Activated naive CD4-positive, alpha-beta T cell treated with anti-CD3 and anti-CD28 coated beads, Interleukin-2, amount 10 ng/mL, durations not matched to agents 7 days and 5 days (primary cell): ENCODE measurements at places on chromosomes 5 and 9.
A peak's percentile ranks its signal among the peaks of the same experiment; 100 is the strongest.

- H3K4me1 ChIP-seq = no peaks in the 10 kb centered on the region
- no peaks in the 10 kb centered on the region for H3K36me3 ChIP-seq
- DNase-seq = no peak
- no peak overlapping the region for H3K27ac ChIP-seq
- peaks cover 16% of the 10 kb centered on the region for H3K27me3 ChIP-seq
- no peak overlapping the region for H3K4me3 ChIP-seq
These were observed 8.0 kb downstream of the DBH start for GRCh38 chr9:133643978-133644760.

GRCh38 chr5:74651710-74652109, 11.2 kb upstream of the ENC1 start:
- H3K27ac ChIP-seq = no peak overlapping the region
- peaks cover 10% of the 10 kb centered on the region for H3K27me3 ChIP-seq
- H3K4me1 ChIP-seq = no peaks in the 10 kb centered on the region
- no peak overlapping the region for H3K4me3 ChIP-seq

DNA sequence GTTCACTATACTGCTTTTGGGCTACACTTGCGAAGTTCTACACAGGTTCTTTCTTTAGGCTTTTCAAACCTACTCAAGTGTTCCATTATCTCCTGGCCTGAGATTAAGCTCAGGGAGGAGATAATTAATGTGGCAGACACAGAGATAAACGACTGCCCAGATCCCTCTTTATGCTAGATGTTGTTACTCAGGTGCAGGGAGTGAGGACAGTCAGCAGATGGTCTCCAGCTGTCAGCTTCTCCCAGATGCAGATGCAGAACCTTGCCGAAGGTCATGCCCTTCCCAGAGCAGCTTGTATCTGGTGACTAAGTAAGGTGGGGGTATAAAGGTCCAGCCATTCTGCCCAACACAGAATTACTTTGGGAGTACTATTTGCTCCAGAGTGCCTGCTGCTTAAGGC, 166.2 kb downstream of the ZNF462 start:
- no peak for DNase-seq
- H3K27me3 ChIP-seq = no peaks in the 10 kb centered on the region
- H3K36me3 ChIP-seq = no peaks in the 10 kb centered on the region
- peaks cover 15% of the 10 kb centered on the region for H3K4me1 ChIP-seq
- H3K27ac ChIP-seq = no peak overlapping the region

GRCh38 chr9:26175264-26175663, 497.0 kb upstream of the TUSC1 start:
- H3K4me1 ChIP-seq = no peaks in the 10 kb centered on the region
- no peak overlapping the region for H3K27ac ChIP-seq
- no peak overlapping the region for H3K4me3 ChIP-seq
- DNase-seq = no peak
- no peaks in the 10 kb centered on the region for H3K36me3 ChIP-seq

DNA sequence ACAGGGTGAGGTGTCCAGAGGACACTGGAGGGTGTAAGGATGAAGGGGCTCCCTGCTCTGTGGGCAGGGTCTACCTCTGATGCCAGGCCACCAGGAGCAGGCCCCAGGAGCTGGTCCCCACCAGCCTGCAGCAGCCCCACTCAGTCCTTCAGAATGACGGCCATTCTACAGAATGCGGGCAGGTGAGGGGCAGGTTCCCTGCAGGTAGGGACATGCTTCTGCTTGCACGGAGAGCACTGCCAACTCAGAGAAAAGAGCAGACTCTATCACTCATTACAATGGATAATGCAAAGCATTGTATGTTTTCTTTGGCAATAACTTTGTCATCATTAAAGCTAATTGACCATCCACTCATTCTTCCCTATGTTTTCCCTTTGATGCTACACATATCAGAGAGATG, 39.0 kb downstream of the DDX31 start:
- DNase-seq = no peak
- no peaks in the 10 kb centered on the region for H3K27me3 ChIP-seq
- H3K27ac ChIP-seq = no peak overlapping the region

DNA sequence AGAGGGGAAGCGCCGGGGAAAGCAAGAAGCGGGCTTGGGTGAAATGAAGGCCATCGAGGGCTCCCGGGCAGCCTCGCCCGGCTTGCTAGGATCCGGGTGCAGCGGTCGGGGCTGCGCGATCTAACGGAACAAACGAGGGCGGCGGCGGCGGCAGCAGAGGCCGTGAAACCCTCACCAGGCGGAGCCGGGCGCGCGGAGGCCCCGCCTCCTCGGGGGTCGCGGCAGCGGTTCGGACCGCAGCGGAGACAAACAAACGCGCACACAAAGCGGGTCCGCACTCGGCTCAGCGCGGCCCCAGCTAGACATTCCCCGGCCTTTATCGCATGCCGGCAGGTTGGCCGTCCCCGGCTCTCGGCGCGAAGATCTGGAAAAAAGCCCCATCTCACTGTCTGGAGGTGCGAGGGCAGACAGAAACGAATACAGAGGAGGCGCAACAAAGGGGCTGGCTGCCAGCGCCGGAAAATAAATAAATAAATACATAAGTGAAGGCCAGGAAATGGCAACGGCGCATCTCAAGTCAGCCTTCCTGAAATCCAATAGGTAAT, 10.5 kb upstream of the TRIM36 start:
- DNase-seq = peak; percentile 45
- peak overlapping the region; percentile 71 for H3K4me3 ChIP-seq
- H3K36me3 ChIP-seq = no peaks in the 10 kb centered on the region
- peaks cover 16% of the 10 kb centered on the region for H3K4me1 ChIP-seq

- peaks cover 79% of the 10 kb centered on the region for H3K4me1 ChIP-seq
- H3K36me3 ChIP-seq = peaks cover 39% of the 10 kb centered on the region
- H3K27me3 ChIP-seq = peaks cover 18% of the 10 kb centered on the region
- no peak for DNase-seq
- peak overlapping the region; percentile 81 for H3K4me3 ChIP-seq
These were observed 802 bp downstream of the CCDC107 start for GRCh38 chr9:35658968-35659220.

DNA sequence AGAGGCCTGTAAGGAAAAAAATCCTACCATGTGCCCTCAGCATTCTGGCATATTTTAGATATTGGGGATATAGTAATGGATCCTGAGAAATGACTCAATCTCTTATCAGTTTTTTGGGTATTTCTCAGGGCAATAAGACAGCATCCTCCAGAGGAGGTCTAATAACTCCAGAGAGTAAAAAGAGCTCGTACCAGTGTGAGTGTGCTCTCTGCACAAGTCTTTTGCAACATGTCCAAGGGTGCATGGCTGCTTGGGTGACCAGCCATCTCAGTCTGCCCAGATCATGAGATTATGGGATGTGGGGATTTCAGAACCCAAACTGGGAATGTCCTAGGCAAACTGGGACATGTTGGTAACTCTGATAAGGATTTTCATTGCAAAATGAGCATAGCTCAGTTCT, 15.3 kb downstream of the ASPN start:
- no peak overlapping the region for H3K27ac ChIP-seq
- H3K36me3 ChIP-seq = no peaks in the 10 kb centered on the region
- no peaks in the 10 kb centered on the region for H3K4me1 ChIP-seq
- no peak overlapping the region for H3K4me3 ChIP-seq

DNA sequence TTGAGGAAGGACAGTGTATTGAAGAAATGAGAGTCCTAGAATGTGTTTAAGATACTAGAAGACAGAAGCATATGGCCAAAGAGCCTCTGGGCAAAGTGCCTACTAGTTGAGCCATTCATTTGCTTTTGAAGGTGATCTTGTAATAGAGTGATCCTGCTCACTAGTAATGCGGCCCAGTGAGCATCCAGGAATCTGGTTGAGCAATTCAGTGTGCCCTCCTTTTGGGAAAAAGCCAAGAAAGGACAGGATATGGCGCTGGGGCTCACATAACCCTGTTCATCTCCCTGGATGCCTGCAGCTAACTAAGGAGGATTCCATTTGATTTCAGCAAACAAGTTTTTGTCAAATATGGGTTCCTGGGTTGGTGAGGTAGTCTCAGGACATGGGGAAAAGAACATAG, 16.3 kb downstream of the ADAM19 start:
- DNase-seq = no peak
- H3K27me3 ChIP-seq = no peaks in the 10 kb centered on the region
- H3K4me1 ChIP-seq = peaks cover 87% of the 10 kb centered on the region
- H3K36me3 ChIP-seq = peaks cover 83% of the 10 kb centered on the region

GRCh38 chr5:149039506-149039905, 23.4 kb downstream of the SH3TC2 start:
- no peak overlapping the region for H3K27ac ChIP-seq
- no peak for DNase-seq
- peaks cover 31% of the 10 kb centered on the region for H3K4me1 ChIP-seq
- H3K36me3 ChIP-seq = no peaks in the 10 kb centered on the region
- H3K27me3 ChIP-seq = peaks cover 12% of the 10 kb centered on the region
- no peak overlapping the region for H3K4me3 ChIP-seq

GRCh38 chr5:136242136-136242535, 49.2 kb upstream of the SMIM32 start:
- H3K4me3 ChIP-seq = no peak overlapping the region
- H3K27me3 ChIP-seq = no peaks in the 10 kb centered on the region
- DNase-seq = no peak
- H3K27ac ChIP-seq = no peak overlapping the region

DNA sequence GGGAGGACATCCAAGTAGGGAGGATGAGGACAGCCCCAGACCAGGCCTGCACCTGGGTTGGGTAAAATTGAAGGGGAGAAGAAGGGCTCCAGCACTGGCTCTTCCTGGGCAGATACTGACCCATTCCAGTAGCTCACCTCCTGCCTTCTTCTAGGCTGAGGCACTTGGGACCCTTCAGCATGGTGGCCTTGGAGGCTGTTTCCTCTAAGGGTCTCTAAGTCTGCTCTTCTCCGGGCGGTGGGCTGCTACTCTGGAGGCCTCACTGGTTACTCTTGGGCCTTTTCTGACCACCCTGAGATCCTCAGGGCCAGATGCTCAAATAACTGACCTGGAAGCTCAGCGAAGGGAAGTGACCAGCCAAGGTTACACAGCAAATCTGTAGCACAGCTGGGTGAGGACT, 2.8 kb upstream of the TIFAB start:
- H3K4me1 ChIP-seq = no peaks in the 10 kb centered on the region
- H3K4me3 ChIP-seq = no peak overlapping the region
- peaks cover 63% of the 10 kb centered on the region for H3K27me3 ChIP-seq
- DNase-seq = peak; percentile 3

- DNase-seq = no peak
- peaks cover 10% of the 10 kb centered on the region for H3K4me1 ChIP-seq
- H3K27me3 ChIP-seq = peaks cover 53% of the 10 kb centered on the region
- H3K36me3 ChIP-seq = no peaks in the 10 kb centered on the region
- H3K4me3 ChIP-seq = peak within 1 kb of the TSS; percentile 22
- H3K27ac ChIP-seq = no peak within 1 kb of the TSS
These were observed at the start of gene ADGRV1 for GRCh38 chr5:90558344-90559192. Gene ADGRV1 (plus strand): TSS chr5:90558797. CDS start chr5:90558896, 99 bp downstream.

- H3K27ac ChIP-seq = no peak overlapping the region
- no peak for DNase-seq
- H3K36me3 ChIP-seq = no peaks in the 10 kb centered on the region
- H3K4me1 ChIP-seq = no peaks in the 10 kb centered on the region
- no peak overlapping the region for H3K4me3 ChIP-seq
These were observed 262.4 kb downstream of the CDH12 start for GRCh38 chr5:22590677-22591268.

- H3K4me3 ChIP-seq = no peak overlapping the region
- no peaks in the 10 kb centered on the region for H3K4me1 ChIP-seq
- no peaks in the 10 kb centered on the region for H3K36me3 ChIP-seq
- no peak overlapping the region for H3K27ac ChIP-seq
- H3K27me3 ChIP-seq = no peaks in the 10 kb centered on the region
These were observed 23.1 kb downstream of the RNF180 start for GRCh38 chr5:64188776-64189175.

DNA sequence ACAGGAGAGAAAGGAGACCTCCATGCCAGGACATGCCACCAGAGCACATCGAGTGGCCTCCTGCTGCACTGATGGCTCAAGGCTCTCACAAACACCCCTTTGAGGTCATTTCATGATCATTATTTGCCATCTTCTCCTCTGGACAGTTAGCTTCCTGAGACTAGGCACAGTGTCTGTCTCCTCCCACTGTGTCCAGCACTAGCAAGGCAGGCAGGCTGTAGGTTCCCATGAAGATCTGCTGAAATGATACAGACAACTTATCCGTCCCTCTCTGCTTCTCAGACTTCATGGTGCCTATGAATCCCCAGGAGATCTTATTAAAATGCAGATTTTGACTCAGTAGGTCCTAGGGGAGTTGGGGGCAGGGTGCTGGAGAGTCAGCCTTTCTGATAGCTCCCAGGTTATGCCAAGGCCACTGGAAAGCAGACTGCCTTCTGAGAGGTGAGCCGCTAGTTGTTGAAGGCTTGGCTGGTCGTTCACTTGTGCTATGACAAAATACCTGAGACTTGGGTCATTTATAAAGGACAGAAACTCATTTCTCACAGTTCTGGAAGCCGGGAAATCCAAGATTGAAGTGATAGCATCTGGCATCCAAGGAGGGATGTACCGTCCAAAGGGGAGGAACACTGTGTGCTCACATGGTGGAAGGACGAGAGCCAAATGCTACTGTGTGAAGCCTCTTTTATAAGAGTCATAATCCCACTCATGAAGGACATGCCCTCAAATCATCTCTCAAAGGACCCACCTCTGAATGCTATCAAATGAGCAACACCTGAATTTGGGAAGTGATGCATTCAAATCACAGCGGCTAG, 183.4 kb downstream of the SPOCK1 start:
- H3K36me3 ChIP-seq = no peaks in the 10 kb centered on the region
- H3K27me3 ChIP-seq = peaks cover 17% of the 10 kb centered on the region
- DNase-seq = no peak
- no peaks in the 10 kb centered on the region for H3K4me1 ChIP-seq

GRCh38 chr5:78527925-78528324, 120.6 kb downstream of the LHFPL2 start:
- H3K27me3 ChIP-seq = peaks cover 16% of the 10 kb centered on the region
- no peak overlapping the region for H3K4me3 ChIP-seq

DNA sequence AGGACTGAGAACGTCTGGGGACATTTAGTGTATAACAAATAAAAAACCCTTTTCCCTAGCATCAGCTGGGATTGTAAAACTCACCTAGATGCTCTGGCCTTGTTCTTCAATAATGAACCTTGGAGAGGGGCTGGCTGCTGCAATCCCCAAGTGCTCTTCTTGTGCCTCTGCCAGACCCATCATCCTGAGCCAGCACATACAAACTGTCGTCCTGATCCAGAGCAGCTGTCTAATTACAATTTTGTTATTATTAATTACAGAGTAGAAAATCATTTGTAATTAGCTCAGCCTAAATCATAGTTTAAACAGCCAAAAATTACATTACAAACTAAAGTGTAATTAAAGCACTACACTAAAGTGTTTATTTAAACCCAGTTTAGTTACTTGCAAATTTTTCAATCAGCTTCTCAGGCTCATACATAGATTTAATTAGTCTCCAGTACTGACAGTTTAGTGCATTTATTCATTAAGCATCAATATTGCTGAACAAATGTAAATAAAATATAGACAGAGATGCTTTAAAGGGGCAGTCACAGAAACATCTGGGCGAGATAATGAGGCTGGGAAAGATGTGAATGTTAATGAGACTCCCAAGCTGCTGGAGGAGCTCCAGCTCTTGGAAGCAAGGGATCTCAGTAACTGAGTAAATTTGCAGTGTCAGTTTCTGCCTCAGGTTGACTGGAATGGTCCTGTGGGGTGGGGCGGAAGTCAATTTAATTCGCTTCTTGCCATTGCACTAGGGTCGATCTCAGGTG, 632.3 kb upstream of the TLE4 start:
- no peak overlapping the region for H3K27ac ChIP-seq
- H3K36me3 ChIP-seq = no peaks in the 10 kb centered on the region
- H3K4me1 ChIP-seq = no peaks in the 10 kb centered on the region
- H3K27me3 ChIP-seq = no peaks in the 10 kb centered on the region
